ENCODE measurements at places on chromosomes 3 and 15.

DNA sequence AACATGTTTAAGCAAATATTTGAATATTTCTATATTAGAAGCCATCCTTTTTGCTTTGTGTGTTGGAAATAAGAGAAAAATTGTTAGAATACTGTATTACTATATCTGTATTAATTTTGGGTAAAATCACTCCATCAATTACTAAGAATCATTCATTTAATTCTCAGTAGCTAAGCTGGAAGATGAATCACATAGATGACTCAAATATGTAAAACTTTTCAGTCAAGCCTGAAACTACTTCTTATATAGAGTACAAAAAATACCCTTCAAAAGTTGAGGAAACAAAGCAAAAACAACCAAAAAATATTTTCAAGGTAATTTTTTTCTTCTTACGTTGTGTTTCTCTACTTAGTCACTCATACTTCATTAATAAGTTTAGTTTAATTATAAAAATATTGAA, 205.7 kb upstream of the ROBO1 start:
- DNase-seq: no peak

DNA sequence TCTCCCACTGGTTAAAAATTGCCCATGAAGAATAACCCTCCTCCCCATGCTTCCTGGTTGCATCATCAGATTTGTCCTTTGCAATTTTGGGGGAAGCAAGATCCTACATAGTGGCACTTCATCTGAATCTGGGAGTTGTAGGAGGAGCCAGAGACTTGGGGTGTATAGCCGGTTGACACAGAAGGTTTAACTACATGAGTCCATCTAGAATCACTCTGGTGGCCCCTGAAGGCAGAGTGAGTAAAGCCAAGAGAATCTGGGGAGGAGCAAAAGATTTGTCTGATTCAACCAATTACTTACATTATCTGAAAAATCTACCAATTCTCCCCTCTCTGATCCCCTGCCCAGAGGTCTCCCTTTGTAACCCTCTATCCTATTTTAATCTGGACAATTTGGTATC, 50.1 kb downstream of the SYN2 start:
- no peak for DNase-seq

- DNase-seq: no peak
Measured at GRCh38 chr3:29307295-29307694, 26.4 kb downstream of the RBMS3 start.

DNA sequence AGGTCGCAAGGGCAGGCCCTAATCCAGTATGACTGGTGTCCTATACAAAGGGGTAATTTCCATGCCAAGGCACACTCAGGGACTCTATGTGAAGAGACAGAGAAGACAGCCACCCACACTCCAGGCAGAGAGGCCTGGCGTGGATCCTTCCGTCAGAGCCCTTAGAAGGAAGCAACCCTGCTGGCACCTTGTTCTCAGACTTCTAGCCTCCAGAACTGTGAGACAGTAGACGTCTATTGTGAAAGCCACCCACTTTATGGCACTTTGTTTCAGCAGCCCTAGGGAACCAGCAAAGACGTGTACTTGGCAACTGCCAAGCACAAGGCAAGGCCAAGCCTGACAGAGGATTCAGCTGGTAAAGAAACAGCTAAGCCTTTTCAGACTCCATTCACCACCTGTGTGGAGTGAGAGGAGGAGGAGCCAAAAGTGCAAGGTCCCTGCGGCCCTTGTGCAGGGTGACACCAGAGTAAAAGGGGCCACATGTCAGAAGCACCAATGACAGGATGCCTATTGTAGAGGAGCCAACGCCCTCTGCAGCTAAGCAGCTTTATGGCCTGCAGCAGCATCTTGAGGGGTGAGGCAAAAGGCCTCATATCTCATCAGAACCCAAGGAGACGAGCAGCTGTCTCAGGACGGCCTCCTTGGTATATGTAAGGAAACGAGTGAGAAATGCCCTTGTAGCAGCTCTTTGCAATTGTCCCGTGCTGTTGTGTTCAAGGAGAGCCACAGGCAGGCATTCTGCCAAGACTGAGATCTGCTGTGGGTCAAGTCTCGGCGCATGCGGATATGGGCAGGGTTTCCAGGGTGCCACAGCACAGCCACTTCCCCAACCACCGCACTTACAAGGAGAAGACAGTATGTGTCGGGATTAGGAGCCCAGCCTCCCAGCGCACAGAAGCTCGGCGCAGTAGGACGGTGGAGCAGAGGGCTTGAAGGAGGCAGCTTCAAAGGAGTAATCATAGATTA, 121.5 kb upstream of the LIPC start:
- DNase-seq: no peak

DNA sequence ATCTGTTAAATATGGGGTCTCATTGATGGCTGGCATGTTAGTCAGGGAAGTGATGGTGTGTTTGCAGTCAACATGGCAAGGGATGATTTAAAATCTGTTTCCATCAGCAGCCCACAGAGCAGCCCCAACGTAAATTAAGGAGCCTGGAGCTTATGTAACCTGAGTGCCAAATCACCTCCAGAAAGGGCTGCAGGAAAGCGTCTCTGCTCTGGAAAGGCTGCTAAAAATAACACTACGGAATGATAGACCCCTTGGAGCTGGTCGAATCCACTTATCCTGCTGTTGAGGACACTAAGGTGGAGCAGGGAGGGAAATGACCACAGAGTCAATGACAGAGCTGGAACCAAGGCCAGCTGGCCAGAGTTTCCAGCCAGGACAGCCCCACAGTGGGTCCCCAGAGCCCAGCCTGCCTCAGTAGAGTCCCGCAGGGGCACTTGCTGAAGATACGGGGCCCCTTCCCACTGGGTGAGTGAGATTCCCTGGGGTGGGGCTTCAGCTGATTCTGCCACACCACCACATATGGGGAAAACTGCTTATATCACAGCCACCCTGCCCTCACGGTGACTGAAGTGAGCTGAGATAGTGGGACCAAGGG, 63.5 kb downstream of the EPHB1 start:
- DNase-seq: no peak

DNA sequence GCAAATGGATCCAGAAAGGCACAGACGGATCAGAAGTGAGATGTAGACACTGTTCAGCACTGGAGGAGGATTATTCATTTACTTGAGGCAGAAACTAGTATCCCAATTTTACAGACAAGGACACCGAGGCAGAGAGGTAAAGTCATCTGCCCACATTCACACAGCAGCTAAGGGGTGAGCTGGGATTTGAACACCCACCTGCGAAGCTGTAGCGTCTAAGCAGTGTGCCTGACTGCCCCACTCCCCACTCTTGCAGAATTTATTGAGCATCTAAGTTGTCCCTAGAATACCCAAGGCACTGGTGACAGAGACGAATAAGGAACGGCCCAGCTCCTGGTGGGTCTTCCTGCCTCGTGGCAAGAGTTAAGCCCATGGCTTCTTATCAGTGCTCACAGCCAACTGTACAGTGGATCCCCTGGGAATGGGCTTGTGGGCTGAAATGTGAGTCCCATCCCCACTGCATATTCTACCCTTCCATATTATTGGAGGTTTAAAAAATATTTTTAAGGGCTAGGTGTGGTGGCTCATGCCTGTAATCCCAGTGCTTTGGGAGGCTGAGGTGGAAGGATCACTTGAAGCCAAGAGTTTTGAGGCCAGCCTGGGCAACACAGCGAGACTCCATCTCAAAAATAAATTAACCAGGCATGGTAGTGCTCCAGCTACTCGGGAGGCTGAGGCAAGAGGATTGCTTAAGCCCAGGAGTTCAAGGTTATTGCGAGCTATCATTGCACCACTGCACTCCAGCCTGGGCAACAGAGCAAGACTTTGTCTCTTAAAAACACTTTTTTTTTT, 77.6 kb downstream of the IQSEC1 start:
- no peak for DNase-seq

GRCh38 chr3:278300-279064, 81.9 kb downstream of the CHL1 start:
- DNase-seq: no peak

DNA sequence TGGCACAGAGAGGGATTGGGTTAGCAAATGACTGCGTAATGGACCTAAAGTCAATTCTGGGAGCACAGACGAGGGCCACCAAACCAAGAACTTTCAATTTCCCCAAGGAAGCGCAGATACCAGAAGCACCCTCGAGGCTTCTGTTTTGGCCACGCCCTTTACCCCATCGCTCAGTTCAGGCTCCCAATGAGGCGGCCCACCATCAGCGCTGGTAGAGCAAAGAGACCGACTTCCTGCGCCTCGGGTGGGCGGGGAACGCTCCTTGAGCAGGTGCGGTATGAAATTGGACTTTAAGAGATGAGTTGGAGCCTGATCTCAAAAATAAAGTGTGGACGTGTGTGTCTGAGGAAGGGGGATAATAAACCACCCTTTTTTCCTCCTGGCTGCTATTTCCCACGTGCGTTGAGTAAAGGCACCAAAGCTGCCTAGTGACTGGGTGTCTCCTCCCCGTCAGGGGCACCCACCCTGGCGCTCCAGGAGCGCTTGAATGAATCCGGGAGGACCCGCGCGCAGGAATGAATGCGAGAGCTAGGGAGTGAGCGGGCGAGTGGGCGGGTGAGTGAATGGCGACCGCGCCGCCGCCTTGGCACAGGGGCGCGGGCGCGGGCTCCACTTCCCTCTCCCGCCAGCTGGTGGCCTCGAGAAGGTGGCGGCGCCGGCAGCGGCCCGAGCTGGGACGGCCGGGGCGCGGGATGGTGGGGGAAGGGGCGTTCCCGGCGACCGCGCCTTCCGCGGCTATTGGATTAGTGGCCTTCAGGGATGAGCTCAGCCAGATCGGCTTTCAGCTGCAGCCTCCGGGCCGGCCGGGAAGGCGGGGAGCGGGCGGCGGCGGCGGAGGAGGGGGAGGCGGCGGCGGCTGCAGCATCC, at the start of gene SPSB4:
TSS of gene SPSB4 (plus strand) at position 772 of the 867 bp plus-strand sequence. CDS start 14,758 bp downstream, outside the sequence.
- peak; percentile 46 for DNase-seq

- DNase-seq: no peak
Measured at GRCh38 chr3:9617056-9617455, 32.2 kb upstream of the MTMR14 start.

GRCh38 chr15:64808785-64809453, 16.5 kb downstream of the PIF1 start:
- no peak for DNase-seq

DNA sequence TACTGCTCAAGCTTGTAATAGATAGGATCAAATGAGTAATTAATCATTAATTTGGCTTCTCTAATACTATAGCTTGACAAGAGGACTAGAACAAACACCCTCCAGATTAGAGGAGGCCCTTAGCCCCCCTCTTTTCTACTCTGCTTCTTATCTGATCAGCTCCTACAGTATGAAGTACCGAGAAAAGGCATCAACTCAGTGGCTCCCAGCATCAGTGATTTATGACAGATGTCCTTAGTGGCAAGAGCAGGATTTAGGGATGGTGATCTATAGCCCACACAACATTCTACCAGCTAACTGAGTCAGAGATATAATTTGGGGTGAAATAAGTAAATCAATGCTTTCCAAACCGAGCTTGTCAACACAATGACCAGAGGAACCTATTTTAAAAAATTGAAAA, 541.1 kb downstream of the NLGN1 start:
- no peak for DNase-seq

- no peak for DNase-seq
Measured at GRCh38 chr3:88040529-88040928, 18.3 kb downstream of the CGGBP1 start.

GRCh38 chr15:69414701-69415167, 585 bp downstream of the KIF23 start:
- DNase-seq: peak; percentile 21

DNA sequence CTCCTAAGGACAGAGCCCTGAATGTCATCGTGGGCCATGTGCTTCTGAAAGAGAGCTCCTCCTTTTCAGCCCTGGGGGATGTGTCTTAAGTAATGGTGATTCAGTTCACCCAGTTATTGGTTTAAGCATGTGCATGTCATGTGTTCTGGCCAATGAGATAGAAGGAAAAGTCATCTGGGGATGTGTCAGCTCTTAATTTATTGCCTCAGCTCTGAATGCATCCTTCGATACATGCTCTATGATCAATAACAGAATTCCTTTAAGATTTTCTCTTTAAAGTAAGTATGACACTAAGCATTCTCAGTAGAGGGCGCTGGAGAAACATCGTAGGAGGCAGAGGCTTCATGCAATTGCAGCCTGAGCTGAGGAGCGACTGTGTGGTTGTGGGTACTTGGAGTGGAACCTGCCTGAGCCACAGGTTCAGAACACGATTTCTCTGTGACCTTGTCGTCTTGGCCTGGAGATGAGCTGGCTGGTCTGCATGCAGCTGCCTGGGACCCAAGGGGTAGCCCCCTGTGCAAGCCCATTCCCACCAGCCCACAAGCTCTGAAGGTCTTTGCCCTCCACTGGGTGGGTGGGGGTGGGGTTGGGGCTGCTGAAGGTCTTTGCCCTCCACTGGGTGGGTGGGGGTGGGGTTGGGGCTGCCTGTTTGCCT, 69.5 kb downstream of the C3orf38 start:
- DNase-seq: peak; percentile 21

- DNase-seq: no peak
Measured at GRCh38 chr15:55823191-55823670, 80.3 kb upstream of the PRTG start.

DNA sequence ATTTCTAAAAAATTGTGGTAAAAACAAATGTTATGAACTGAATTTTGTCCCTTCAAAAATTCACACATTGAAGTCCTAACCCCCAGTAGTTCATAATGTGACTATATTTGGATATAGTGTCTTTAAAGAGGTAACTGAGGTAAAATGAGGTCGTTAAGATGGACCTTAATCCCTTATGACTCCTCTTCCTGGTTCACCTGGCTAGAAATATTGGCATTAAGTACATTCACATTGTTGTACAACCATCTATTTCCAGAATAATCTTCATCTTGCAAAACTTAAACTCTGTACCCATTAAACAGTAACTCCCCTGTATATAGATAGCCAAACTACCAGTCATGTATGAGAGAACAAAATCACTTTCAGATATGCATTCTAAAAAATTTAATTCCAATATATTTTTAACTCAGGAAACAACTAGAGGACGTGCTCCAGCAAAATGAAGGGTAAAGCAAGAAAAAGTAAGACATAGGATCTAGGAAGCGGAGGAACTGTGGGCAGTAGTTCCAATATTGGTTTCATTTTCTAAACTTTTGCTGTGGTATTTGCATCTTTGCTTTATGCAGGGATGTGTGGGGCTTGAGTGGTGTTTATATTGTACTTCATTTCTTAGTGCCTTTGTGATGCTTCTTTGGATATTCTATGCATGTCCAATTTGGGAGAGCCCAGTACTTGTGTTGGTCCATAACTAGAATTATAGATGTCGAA, 36.7 kb upstream of the IL20RB start:
- no peak for DNase-seq
